ENCODE measurements at places on chromosomes 12 and 14.

DNA sequence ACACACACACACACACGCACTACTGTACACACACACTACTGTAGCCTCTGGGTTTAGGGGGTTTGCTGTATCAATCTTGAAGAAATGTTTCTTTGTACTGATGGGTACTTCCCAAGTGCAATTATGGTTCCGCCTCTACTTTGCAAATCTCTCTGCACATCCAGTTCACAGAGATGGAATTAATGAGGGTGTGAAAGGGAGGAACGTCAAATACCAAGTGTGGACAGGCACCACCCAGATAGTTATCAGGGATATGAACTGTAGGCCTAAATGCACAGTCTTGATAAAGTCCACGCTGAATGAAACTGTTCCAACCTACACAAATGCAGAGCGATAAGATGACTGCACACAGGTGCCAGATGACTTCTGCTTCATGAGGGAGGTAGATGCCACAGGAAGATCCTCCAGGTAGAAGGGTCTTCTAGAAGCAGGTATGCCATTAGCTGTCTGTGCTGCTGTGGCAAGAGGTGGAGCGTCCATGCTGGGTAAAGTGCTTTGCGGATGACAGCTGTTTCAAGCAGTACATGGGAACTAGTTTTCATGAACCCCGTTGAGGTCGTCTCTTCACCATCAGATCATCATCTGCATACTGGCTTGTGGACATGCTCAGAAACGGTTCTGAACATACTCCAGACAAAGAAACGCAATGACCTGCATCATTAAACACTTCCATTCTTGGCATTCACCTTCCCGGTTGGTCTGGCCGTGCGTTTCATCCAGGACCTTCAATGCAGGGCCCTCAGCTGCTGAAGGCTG lies 314.3 kb upstream of the RTL1 start:
- DNase-seq, result no peak

- DNase-seq, result no peak
Measured at GRCh38 chr12:68013181-68013580, 23.9 kb downstream of the IFNG-AS1 start.

- no peak for DNase-seq
Measured at GRCh38 chr12:10590966-10591365, 22.4 kb downstream of the MAGOHB start.

- DNase-seq, result peak; percentile 75
Measured at GRCh38 chr14:51202914-51203665, 37.0 kb upstream of the TMX1 start.

GRCh38 chr12:12482959-12483358 lies 79.7 kb downstream of the DUSP16 start:
- peak; percentile 44 for DNase-seq

DNA sequence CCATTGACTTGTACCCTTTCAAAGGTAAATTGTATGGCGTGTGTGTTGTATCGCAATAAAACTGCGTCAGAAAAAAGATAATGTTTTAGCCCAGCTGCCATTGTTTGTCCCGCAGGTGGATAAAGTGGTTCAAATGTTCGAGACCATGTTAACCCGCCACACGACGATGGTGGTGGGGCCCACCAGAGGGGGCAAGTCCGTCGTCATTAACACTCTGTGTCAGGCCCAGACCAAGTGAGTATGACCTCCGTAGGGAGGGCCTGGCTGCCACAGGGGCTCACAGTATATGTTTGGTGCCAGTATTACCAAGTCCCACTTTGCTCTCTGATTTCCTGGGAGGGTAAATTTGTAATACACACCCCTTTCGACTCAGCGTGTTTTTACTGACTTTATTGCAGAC lies 96.9 kb downstream of the DNAH10 start:
- no peak for DNase-seq
